ENCODE measurements at places on chromosomes 7 and 10. TPM values are rescaled to one million over a fixed set of nuclear protein-coding genes. Genes with fewer than 3 reads are reported as not detected.

ELN gene
- total RNA-seq = 48.2 TPM

DNA sequence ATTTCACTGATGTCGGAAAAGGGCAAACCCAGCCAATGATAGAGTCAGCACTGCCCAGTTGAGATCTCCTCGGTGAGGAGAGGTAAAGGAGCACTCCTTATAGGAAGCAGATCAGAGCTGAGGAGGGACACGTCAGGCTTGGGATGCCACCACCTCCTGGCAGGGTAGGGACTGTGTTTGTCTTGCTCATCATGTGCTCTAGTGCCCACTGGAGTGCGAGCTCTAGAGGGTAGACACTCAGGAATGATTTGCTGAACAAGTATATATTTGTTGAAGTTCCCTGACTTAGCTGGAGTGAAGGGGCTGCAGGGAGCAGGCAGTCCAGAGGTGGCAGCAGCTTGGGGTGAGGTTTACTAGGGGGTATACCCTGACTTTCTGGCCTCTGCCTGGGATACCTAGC, 146.5 kb downstream of the NOC3L start:
- no peak for DNase-seq

PRTFDC1 gene
- total RNA-seq = 2.6 TPM

- DNase-seq = no peak
Observed at GRCh38 chr7:69896121-69896520, 297.8 kb downstream of the AUTS2 start.

DNA sequence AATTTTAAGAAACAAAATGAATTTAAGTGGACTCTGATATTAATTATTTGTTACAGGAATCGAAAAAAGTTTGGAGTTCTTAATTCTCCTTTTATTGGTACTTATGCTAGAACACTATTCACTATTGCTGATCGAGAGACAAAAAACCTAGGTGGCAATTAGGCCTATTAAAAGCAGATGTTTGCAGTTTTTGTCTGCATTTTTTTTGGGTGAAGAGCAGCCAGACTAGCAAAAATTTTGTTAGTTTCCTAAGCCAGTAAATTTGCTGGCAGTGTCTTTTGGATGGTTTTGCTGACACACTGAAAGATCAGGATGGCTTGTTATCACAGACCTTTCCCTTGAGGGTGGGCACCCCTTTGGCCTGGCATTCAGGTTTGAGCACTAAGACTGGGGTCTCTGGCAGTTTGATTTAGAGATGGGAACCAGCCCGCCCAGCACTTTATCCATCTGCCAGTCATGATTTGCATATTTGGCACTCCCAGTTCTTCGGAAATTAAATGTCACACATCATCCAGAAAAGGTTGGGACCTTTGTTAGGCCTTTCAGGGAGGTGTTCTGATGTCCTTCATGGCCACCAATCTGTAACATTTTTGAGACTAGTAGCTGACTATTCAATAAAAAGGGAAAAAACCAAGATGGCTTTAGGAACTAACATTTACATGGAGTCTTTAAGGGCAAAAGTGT, 57.3 kb downstream of the INPP5F start:
- no peak for DNase-seq

GRCh38 chr7:116401711-116402110, 97.8 kb upstream of the CAV2 start:
- DNase-seq = no peak

DNA sequence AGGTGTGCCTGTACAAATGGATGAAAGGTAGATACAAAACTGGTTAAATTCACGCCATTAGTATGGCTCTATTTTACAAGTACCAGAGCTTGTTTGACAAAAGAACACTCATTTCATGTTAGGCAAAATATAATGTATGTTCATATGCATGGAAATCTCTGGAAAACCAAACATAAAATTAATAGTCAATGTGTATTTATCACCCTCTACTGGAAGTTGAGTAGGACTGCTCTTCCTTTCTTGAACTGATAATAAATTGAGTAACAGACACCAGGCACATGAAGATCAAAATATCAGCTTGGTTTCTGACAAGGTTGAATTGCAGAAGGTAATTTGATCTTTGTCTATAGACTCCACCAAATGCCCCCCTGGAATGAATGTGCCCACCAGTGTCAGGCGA, 19.8 kb upstream of the AKR1B1 start:
- DNase-seq = no peak

GRCh38 chr7:76272142-76272541, 30.3 kb upstream of the HSPB1 start:
- no peak for DNase-seq

- DNase-seq = no peak
Observed at GRCh38 chr10:133129071-133129858, 30.8 kb upstream of the KNDC1 start.

PNLIPRP2 gene
- not detected for total RNA-seq

BTBD16 gene
- total RNA-seq = not detected

PKD2L1 gene
- total RNA-seq = not detected

TCAF2 gene
- total RNA-seq = 0.29 TPM

- DNase-seq = peak; percentile 24
Observed at GRCh38 chr10:23994459-23995046, 214.4 kb upstream of the KIAA1217 start.

SEM1 gene
- 61.4 TPM for total RNA-seq

Measured in heart right ventricle (tissue), 16 donors.